ENCODE measurements at places on chromosomes 16 and 17. TPM values are rescaled to one million over a fixed set of nuclear protein-coding genes. Genes with fewer than 3 reads are reported as not detected.

Gene BCL6B
- 0.53 TPM for total RNA-seq

Gene CLEC10A
- not detected for total RNA-seq

Gene MYH8
- total RNA-seq = not detected

Gene FBXW10
- not detected for total RNA-seq

Gene TNRC6A
- total RNA-seq = 36.3 TPM

Gene GAS7
- 0.26 TPM for total RNA-seq

Gene FNDC8
- not detected for total RNA-seq

Gene SLFN12
- 10.0 TPM for total RNA-seq

Gene CDH15
- total RNA-seq = not detected

Gene UBE2I
- 248 TPM for total RNA-seq

Gene KRTAP4-1
- total RNA-seq = not detected

Gene MED1
- total RNA-seq = 58.9 TPM

Gene FTO
- total RNA-seq = 53.1 TPM

Gene GAST
- not detected for total RNA-seq

Gene KRT20
- not detected for total RNA-seq

Gene TPSG1
- total RNA-seq = not detected

Gene LRRC75A
- total RNA-seq = 1.4 TPM

Gene RPH3AL
- 1.7 TPM for total RNA-seq

Gene MFAP4
- total RNA-seq = not detected

Gene C16orf95
- total RNA-seq = 10.9 TPM

Gene RAB26
- total RNA-seq = not detected

Gene GPR139
- not detected for total RNA-seq
